ENCODE measurements at places on chromosomes 2 and 18.

DNA sequence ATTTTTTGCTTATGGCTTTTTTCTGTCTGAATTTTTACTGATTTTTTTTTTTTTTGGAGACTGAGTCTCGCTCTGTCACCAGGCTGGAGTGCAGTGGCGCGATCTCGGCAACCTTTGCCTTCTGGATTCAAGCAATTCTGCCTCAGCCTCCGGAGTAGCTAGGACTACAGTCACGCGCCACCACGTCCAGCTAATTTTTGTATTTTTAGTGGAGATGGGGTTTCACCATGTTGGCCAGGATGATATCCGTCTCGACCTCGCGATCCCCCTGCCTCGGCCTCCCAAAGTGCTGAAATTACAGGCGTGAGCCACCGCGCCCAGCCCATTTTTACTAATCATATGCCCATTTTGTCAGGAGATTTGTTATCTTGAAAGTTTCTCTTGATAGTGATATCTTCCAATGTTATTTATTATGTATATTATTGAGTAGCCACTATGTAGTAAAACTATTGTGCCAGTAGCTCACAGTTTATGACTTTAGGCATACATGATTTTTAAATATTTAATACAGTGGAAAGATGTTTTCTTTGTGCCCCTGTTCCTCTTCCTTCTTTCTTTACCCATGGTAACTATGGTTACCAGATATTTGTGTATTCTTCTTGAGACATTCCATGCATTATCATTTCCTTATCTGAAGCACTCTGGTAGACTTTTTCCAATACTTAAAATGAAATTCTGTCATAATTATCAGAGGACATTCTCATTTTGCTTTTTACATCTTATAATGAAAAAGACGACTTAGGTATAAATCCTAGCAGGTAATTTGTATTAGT, 2.1 kb downstream of the HAT1 start:
- no peak for DNase-seq

DNA sequence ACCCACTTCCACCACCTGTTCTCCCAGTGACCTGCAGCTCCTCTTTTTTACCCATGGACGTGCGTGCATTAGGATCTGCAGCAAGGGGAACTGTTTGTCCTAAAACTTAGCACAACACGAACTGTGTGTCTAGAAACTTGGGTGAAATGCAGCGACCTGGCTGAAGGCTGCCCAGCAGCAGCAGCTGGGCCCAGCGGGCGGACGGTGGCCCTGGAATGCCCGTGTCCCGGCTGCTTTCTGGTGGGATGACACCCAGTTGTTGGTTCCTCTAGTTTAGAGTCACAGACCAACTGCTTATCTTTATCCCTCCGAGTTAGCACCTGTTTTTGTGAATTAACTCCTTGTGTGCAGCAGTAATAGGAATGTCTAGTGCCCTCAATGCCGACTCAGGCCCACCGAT, 61.9 kb upstream of the PXDN start:
- no peak for DNase-seq

DNA sequence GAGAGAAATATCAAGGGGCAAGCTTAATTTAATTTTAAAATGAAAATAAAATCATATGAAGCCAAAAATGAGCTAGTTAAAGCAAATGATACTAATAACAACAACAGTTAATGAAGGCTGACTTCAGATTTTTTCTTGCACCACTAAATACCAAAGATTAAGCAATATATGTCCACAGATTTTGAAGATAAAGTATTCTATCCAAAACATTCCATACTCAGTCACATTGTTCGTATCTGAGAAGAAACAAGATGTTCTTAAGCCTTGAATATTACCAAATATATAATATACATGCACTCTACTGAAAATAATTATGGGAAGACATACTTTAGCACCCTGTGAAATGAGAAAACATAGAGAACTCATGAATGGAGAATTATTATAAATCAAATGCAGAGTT, 593.3 kb upstream of the SYT4 start:
- no peak for DNase-seq

GRCh38 chr2:240240017-240240734, 99.7 kb upstream of the OTOS start:
- DNase-seq, result no peak

DNA sequence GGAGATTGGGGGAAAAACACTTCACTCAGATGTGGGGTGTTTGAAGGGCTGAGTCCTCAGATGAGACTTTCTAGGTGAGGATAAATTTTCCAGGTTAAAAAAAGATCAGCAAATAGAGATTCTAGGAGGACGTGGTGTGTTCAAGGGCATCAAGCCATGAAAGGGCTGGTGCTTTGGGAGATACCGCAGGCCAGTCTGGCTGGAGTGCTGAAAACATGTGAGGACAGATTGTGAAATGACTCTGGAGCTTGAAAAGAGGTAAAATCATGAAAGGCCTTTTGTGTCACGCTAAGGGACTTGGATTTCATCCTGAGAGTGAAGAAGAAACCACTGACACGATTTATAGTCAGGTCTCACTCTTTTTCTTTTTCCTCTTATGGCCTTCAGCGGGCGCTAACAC, 320.5 kb downstream of the DPP10 start:
- no peak for DNase-seq

DNA sequence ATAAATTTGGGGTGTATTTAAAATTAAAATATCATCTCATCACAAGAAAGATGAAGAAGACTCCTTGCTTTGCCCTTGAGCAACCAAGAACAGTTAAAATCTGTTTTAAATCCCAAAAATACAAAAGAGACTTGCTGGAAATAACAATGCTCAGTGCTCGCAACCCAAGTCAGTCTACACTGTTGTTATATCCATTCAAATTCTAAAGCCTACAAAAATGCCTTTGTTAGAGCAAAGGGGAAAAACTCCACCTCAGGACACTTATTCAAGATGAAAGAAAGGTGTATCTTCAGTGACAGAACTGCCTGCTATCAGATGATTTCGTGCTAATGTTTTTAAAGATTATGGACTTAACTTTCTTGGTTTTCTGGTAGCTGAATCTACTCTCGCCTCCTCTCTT, 111.9 kb upstream of the TANK start:
- DNase-seq, result no peak

DNA sequence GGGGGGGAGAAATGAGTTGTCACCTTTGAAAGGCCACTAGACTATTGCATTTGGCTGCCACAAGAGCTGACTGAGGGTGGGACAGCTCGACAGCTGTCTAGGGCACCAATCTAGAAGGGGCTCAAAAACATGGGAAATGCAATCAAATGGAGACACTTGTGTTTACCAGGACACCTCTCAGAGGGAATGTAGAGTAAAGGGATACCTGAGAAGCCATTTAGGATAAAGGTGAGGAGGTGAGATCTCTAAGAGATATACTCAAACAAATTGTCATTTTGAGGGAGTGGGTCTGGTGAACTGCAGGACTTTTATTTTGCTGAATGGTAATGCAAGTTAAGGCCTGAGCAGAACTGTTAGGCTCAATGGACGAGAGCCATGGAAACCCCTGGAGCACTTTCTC, 159.8 kb downstream of the DDX1 start:
- no peak for DNase-seq

DNA sequence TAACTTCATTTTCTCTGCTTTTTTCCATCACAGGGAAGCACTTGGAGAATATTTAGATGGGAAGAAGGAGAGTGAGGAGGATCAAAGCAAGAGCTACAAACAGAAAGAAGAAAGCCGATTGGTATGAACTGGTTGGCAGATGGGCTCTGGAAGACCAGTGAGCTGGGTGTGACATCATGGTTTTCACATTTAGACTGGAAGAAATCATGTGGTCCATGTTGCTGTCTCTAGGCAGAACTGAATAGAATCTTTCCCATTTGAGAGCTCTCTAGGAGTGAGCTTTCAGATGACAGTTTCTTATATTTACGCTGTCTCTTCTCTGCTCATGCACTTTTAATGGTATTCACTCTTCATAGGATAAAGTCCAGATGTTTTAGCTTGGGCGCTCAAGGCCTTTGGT, 12.6 kb downstream of the DRC1 start:
- peak; percentile 18 for DNase-seq

GRCh38 chr2:235955664-235956063, 212.5 kb downstream of the GBX2 start:
- DNase-seq, result no peak

GRCh38 chr18:38948436-38948835, 1382.8 kb upstream of the CELF4 start:
- DNase-seq, result no peak

- no peak for DNase-seq
These were observed 1.4 kb upstream of the CAPN10 start for GRCh38 chr2:240585101-240585500.

- no peak for DNase-seq
These were observed 215.7 kb downstream of the DYSF start for GRCh38 chr2:71669058-71669456.

DNA sequence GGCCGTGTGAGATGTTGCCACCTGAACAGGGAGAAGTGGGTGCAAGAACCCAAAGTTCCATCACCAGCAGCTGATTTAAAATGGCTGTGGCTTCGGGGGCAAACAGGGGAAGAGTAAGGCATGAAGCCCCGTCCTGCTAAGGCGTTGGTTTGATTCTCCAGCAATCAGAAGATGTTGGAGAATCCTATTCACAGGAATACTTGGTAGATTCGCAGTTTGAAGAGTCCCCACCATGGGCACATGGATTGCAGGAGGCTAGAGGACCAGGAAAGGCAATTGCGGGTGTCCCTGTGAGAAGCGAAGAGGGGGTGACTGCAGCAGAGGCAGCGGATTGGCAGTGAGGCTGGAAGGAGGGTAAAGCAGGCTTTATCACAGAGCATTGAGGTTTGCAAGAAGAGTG, 46.6 kb upstream of the TXNDC2 start:
- no peak for DNase-seq

DNA sequence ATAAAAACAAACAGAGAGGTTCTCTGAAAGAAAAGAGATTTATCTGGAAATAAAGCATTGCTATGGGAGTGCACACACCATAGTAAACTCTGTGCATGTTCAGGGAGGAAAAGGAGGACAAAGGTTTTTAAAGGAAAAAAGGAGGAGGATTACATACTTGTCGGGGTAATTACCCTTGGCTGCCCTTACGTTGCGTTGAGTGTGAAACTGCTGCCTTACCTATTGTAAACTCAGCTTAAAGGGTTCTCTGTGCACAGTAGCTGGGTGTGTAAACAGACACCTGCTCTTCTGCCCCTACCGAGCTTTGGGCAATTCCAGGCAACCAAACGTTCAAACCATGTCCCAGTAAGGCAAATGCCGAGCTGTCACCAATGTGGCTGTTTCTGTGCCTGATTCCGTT, 29.6 kb upstream of the PXDN start:
- no peak for DNase-seq

DNA sequence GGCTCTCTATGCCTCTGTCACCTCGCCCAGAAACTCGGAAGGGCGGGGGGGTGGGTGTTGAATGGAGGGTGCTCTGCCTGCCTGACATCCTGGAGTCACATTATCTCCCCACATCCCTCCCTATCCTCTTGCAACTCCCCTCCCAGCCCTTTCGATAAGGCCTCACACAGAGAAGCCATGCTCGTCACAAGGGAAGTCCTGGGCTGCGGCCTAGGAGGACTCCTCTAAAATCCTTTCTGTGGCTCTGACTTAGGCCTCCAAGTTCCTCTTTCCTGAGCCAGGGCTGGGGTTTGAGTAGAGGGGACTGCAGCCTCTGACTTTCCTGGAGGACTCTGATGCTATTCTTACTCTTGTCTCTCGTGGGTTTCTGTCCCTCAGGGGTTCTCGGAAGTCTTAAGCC, 75.0 kb upstream of the PKDCC start:
- DNase-seq, result no peak

DNA sequence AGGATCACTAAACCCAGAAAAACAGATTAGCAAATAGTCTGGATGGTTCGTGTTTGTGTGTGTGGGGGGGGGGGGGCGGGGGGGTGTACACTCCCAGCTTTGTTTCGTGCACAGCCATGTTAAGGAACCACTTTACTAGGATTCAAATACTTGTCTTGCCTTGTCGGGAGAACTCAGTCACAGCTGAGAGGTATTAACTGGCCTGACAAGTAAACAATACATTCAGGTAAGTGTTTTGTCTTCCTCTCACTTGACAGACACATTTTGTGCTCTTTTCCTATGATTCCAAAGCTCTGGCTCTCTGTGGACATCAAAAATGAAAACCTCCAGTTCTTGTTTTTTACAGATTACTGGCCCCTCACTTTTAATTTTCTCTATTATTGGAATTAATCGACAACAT, 173.5 kb downstream of the LRP1B start:
- DNase-seq, result no peak

DNA sequence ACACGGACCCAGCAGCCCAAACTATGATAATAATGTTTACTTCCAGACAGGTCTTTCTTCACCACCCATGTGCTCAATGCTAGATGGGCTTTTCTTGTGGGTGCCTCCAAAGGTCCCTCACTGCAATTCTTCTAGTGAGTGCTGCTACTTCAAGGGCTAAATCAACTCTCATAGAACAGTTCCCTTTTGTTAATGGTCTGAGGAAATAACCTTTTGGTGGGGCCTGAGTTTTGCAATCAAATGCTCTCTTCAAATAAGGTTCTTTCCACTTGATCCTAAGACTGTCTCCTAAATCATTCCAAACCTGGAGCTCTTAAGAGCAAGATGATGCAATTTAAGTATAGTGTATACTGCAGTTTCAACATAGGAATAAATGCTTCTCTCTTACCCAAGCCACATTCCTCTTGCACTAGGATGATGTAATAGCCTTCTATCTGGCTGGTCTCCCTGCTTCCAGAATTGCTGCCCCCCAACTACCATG, 6.0 kb downstream of the NEMP2 start:
- DNase-seq, result peak; percentile 13

- DNase-seq, result no peak
These were observed 8.2 kb upstream of the SNED1 start for GRCh38 chr2:240990266-240990529.

GRCh38 chr2:222722327-222722946, 51.0 kb downstream of the MOGAT1 start:
- peak; percentile 68 for DNase-seq

- no peak for DNase-seq
These were observed 51.4 kb downstream of the OSBPL1A start for GRCh38 chr18:24346254-24346653.

GRCh38 chr2:7324706-7325105, 407.5 kb downstream of the RNF144A start:
- no peak for DNase-seq

GRCh38 chr2:14336759-14337382, 295.6 kb upstream of the LRATD1 start:
- DNase-seq, result no peak

DNA sequence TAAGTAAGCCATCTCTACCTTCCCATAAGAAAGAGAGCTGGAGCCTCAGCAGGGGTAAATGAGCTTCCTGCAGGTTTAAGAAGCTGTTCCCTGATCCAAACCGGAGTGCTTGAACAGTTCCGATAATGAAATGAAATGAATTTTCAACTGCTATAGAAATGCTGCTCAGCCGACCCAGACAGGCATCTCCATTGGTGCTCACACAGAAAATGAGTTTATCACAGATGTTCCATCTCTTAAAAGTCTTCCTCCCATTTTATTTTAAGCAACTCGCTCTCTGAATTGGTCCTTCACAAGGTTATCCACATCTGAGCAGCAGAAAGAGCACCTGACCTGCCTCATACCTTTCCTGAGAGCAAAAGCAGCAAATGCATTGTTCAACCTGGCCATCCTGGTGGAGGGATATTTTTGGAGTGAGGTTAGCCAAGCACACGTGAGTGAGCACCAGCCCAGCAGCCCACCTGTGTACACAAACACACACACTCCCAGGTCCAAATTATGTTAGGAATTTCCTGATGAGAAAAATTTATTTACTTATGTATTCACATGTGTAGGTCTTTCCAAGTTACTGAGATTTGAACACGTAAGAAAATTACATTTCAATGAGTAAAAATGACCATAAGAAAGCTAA, 42.2 kb upstream of the CCDC68 start:
- no peak for DNase-seq

Measured in AG08395 (cell line).